Body of pancreas (tissue), 4 donors: ENCODE measurements at places on chromosomes 6 and 20. TPM values are rescaled to one million over a fixed set of nuclear protein-coding genes. Genes with fewer than 3 reads are reported as not detected.
A peak's percentile ranks its signal among the peaks of the same experiment; 100 is the strongest.

- DNase-seq = no peak
- H3K36me3 ChIP-seq = no peaks in the 10 kb centered on the region
- H3K4me1 ChIP-seq = peaks cover 1% of the 10 kb centered on the region
- peaks cover under 1% of the 10 kb centered on the region for H3K27me3 ChIP-seq
- no peak overlapping the region for H3K27ac ChIP-seq
Observed at GRCh38 chr6:37530297-37530696, 30.6 kb upstream of the CCDC167 start.

- DNase-seq = no peak
- H3K27me3 ChIP-seq = no peaks in the 10 kb centered on the region
- H3K4me3 ChIP-seq = no peak overlapping the region
- H3K36me3 ChIP-seq = no peaks in the 10 kb centered on the region
Observed at GRCh38 chr6:610882-611281, 46.0 kb downstream of the HUS1B start.

DNA sequence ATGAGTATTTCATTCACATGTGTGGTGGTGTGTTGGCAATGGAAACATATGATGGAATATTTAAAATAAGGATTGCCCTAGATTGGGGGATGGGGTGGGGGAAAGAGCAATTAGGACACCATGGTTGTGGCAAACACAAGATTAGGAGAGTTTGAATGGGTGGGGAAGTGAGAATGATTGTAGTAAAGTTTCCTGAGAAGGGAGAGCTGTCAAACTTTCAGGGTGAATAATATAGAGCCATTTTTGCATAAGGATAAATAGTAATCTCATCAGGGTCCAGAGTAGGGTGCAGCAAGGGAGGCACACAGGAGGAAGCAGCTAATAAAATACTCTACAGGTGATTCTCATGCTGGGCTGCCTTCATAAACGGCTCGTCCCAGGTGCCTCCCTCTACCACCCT lies 294.9 kb upstream of the MARCKS start:
- peaks cover 4% of the 10 kb centered on the region for H3K4me1 ChIP-seq
- H3K27me3 ChIP-seq = no peaks in the 10 kb centered on the region
- H3K4me3 ChIP-seq = no peak overlapping the region
- no peaks in the 10 kb centered on the region for H3K36me3 ChIP-seq
- DNase-seq = no peak

DNA sequence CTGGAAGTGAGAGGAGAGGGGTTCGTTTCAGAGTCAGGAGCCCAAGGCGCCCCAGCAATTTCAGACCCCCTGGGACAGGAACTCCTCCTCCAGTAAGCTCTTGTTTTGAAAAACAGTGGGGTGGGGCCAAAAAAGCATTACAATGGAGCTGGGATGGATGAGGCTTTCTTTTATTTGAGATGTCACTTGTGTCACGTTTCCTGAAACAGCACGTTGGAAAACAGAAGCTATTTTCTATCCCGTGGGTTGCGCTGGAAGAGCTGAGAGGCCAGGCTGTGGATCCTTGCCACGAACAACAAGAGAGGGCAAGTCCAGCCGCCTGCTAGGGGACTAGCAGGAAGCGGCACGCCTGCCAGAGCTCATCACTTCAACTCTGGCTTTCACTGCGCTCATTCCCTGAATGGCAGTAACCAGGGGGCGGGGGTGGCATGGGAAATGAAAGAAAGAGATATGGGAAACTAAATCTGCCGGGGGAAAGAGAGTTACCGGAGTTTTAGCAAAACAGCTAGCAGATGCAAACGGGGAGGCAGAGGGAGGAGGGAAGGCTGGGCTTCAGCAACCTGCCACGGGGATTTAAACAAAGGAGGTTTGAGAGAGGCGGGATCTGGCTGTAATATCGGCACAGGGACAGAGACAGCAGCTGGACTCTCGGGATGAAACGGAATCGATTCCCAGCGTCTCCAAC lies 34.6 kb downstream of the GCNT2 start:
- no peaks in the 10 kb centered on the region for H3K27me3 ChIP-seq
- H3K36me3 ChIP-seq = no peaks in the 10 kb centered on the region
- H3K4me1 ChIP-seq = peaks cover 12% of the 10 kb centered on the region
- H3K4me3 ChIP-seq = no peak overlapping the region
- peak overlapping the region; percentile 35 for H3K27ac ChIP-seq

- no peak overlapping the region for H3K4me3 ChIP-seq
- no peaks in the 10 kb centered on the region for H3K36me3 ChIP-seq
- DNase-seq = no peak
- no peak overlapping the region for H3K27ac ChIP-seq
- no peaks in the 10 kb centered on the region for H3K27me3 ChIP-seq
Observed at GRCh38 chr6:47206626-47207025, 103.1 kb downstream of the TNFRSF21 start.

- no peak overlapping the region for H3K4me3 ChIP-seq
- no peaks in the 10 kb centered on the region for H3K27me3 ChIP-seq
- H3K4me1 ChIP-seq = peaks cover 10% of the 10 kb centered on the region
- no peak overlapping the region for H3K27ac ChIP-seq
- no peaks in the 10 kb centered on the region for H3K36me3 ChIP-seq
Observed at GRCh38 chr20:44438782-44439181, 36.9 kb upstream of the TTPAL start.

- no peak for DNase-seq
- no peaks in the 10 kb centered on the region for H3K27me3 ChIP-seq
- no peak overlapping the region for H3K4me3 ChIP-seq
- peaks cover 19% of the 10 kb centered on the region for H3K4me1 ChIP-seq
- no peaks in the 10 kb centered on the region for H3K36me3 ChIP-seq
Observed at GRCh38 chr6:149027484-149027883, 280.7 kb downstream of the UST start.

DNA sequence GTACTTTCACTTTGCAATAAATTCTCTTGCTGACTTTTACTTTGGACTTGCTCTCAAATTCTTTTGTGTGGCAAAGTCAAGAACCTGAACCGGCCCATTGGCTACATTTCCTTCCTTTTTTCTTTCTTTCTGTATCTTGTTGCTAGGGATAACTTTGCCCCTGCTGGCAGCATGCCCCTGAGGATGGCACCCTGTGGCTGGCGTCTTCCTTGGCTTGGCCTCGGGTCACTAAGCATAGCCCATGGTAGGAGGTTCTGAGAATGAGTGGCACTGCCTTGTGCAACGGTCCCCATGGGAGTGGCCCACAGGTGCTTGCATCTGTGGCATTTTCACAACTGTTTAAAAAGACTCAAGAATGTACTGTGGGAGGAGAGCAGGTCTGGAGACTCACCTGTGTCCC lies 14.0 kb upstream of the HLA-F start:
- no peak overlapping the region for H3K27ac ChIP-seq
- no peaks in the 10 kb centered on the region for H3K27me3 ChIP-seq
- H3K36me3 ChIP-seq = no peaks in the 10 kb centered on the region
- no peak overlapping the region for H3K4me3 ChIP-seq

DNA sequence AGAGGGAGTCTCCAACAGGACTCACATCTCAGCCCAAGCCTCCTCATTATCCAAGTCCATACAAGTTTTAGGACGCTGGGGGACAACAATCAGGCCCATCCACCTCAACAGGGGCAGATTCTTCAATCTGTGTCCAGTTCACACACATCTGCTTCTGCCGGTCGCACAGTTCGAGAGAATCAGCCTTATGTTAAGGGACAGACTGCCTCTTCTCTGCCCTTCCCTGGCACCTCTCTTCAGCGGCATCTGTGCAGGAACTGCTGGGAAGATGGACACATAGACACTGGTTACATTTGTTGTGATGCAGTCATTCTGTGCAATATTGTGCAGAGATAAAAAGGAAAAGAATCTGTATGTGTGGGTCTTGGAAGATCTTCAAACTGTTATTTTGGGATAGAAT lies 21.0 kb downstream of the ULBP1 start:
- DNase-seq = no peak
- no peak overlapping the region for H3K4me3 ChIP-seq
- H3K4me1 ChIP-seq = peaks cover 10% of the 10 kb centered on the region

GRCh38 chr20:64010711-64011237 lies 25.2 kb upstream of the C20orf204 start:
- no peaks in the 10 kb centered on the region for H3K4me1 ChIP-seq
- peaks cover 31% of the 10 kb centered on the region for H3K36me3 ChIP-seq
- no peak overlapping the region for H3K27ac ChIP-seq
- DNase-seq = no peak

DNA sequence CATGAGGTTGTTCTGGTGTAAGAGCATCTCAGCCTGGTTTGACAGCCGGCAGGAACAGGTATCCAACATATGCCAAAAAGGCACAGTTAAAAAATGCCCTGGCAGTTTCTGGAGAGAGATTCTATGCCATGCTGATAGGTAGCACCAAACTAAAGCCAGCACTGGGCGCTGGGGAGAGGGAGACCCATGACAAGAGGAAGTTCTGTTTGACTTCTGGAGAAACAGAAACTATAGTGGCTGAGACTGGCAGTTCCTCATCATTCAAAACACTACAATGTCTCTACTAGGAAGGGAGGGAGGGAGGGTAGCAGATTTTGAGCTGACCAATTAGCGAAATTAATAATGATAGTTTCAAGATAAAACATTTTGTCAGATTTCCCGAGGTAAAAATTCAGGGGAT lies 174.1 kb downstream of the ADAT2 start:
- H3K4me3 ChIP-seq = no peak overlapping the region
- H3K27ac ChIP-seq = no peak overlapping the region
- H3K36me3 ChIP-seq = no peaks in the 10 kb centered on the region
- no peaks in the 10 kb centered on the region for H3K27me3 ChIP-seq

- H3K27me3 ChIP-seq = no peaks in the 10 kb centered on the region
- H3K4me1 ChIP-seq = peaks cover 13% of the 10 kb centered on the region
- no peak for DNase-seq
- H3K27ac ChIP-seq = no peak overlapping the region
- H3K4me3 ChIP-seq = no peak overlapping the region
- peaks cover 4% of the 10 kb centered on the region for H3K36me3 ChIP-seq
Observed at GRCh38 chr20:49821870-49822331, 9.3 kb downstream of the SLC9A8 start.

DNA sequence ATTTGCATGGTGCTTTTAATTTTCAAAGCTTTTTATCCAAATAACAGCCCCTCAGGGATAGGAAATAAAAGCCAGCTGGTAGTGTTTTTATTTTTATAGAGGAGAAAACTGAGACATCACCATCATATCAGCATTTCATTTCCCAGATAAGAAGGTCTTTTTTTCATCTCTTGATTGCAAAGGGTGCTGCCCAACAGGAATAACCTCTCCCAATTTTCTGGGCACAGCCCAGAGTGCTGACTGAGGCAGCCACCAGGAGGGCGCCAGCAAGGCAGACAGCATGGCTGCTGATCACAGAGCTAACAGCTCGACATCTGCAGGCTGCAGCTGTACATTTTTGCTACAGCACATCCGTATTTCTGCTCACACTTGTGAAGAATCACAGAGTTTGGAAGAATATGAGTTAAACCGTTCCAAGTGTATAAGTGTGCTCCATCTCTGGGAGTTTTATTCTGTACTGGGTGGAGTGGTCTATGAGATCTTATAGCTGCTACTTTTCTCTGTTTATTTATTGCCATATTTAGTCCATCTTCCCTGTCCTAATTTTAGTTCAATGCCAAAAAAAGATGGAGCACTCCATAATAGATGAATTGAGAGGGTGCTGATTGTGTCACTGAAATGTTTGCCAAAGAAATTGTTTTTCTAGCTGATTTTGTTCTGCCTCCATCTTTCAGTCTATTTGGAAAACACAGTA lies 85.5 kb upstream of the C20orf144 start:
- no peak overlapping the region for H3K4me3 ChIP-seq
- peaks cover 9% of the 10 kb centered on the region for H3K4me1 ChIP-seq
- no peaks in the 10 kb centered on the region for H3K27me3 ChIP-seq
- no peaks in the 10 kb centered on the region for H3K36me3 ChIP-seq
- H3K27ac ChIP-seq = no peak overlapping the region

GRCh38 chr6:137641474-137642077 lies 147.4 kb upstream of the OLIG3 start:
- H3K4me3 ChIP-seq = no peak overlapping the region
- no peaks in the 10 kb centered on the region for H3K36me3 ChIP-seq
- H3K27me3 ChIP-seq = no peaks in the 10 kb centered on the region
- no peak overlapping the region for H3K27ac ChIP-seq

- H3K4me3 ChIP-seq = no peak overlapping the region
- H3K27me3 ChIP-seq = no peaks in the 10 kb centered on the region
- peaks cover 3% of the 10 kb centered on the region for H3K4me1 ChIP-seq
- H3K36me3 ChIP-seq = no peaks in the 10 kb centered on the region
- DNase-seq = no peak
Observed at GRCh38 chr20:8755340-8756118, 313.4 kb upstream of the PLCB4 start.

DNA sequence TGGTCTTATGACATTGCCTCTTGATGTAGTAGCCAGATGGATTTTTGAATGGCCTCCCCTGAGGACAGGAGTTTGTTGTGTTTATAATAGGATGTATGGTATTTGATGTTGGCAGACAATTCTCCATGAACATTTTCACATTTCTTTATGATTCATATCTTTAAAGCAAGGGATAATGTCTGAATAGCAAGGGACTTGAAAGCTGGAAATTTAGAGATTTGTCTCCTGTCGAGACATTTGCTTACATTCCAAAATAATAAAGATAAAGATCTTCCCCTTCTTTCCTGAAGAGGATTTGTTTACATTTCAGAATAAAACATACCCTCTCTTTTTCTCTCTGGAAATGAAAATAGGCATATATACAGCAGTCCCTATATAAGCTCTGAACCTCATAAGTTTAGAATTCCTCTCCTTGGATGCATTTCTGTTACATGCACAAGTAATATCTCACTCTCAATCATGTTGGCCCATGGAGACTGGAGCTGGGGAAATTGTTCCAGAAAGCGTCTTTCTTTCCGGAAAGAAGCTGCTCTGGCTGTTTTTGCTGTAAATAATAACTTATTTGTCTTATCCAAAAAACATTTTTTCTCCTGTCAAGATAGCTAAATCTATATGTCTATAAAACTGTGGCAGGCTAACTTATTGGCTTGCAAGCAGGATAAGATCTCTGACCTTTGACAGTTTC lies 42.5 kb upstream of the ASCC3 start:
- no peaks in the 10 kb centered on the region for H3K36me3 ChIP-seq
- H3K27ac ChIP-seq = no peak overlapping the region

- H3K4me3 ChIP-seq = no peak overlapping the region
- DNase-seq = no peak
- H3K4me1 ChIP-seq = peaks cover 6% of the 10 kb centered on the region
- no peaks in the 10 kb centered on the region for H3K36me3 ChIP-seq
Observed at GRCh38 chr6:106227612-106228507, 97.7 kb downstream of the ATG5 start.

DNA sequence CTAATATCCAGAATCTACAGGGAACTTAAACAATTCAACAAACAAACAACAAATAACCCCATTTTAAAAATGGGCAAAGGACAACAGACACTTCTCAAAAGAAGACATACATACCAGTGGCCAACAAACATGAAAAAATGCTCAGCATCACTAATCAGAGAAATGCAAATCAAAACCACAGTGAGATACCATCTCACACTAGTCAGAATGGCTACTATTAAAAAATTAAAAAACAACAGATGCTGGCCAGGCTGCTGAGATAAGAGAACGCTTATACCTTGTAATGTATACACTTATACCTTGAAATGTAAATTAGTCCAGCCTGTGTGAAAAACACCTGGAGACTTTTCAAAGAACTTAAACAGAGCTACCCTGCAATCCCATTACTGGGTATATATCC lies 166.8 kb downstream of the IBTK start:
- no peaks in the 10 kb centered on the region for H3K4me1 ChIP-seq
- no peaks in the 10 kb centered on the region for H3K36me3 ChIP-seq
- H3K4me3 ChIP-seq = no peak overlapping the region
- no peak overlapping the region for H3K27ac ChIP-seq

GRCh38 chr6:139510040-139510790 lies 135.8 kb upstream of the CITED2 start:
- H3K36me3 ChIP-seq = no peaks in the 10 kb centered on the region
- DNase-seq = no peak
- H3K27ac ChIP-seq = no peak overlapping the region
- H3K4me3 ChIP-seq = no peak overlapping the region
- no peaks in the 10 kb centered on the region for H3K4me1 ChIP-seq

Gene CBFA2T2
- total RNA-seq = 12.5 TPM

Gene NEDD9
- 58.3 TPM for total RNA-seq

Gene HLA-DQB2
- total RNA-seq = not detected

Gene NR2E1
- total RNA-seq = not detected

Gene HDGFL1
- not detected for total RNA-seq

Gene ZC2HC1B
- total RNA-seq = not detected
